ENCODE measurements at places on chromosomes 7 and 10. TPM values are rescaled to one million over a fixed set of nuclear protein-coding genes. Genes with fewer than 3 reads are reported as not detected.

Gene GATA3
- total RNA-seq, result 1.3 TPM

Gene PNLIPRP3
- not detected for total RNA-seq

Gene ANXA8
- total RNA-seq, result 1.1 TPM

Gene HABP2
- total RNA-seq, result not detected

Gene SEMA3E
- total RNA-seq, result 0.24 TPM

Gene KCNH2
- total RNA-seq, result 97.3 TPM
